ENCODE measurements at places on chromosomes 16 and 17. TPM values are rescaled to one million over a fixed set of nuclear protein-coding genes. Genes with fewer than 3 reads are reported as not detected.
A peak's percentile ranks its signal among the peaks of the same experiment; 100 is the strongest.

CCR7 gene
- total RNA-seq = 0.21 TPM

RND2 gene
- total RNA-seq = 0.91 TPM

KRTAP4-9 gene
- not detected for total RNA-seq

CCL11 gene
- not detected for total RNA-seq

LRRC46 gene
- total RNA-seq = 0.84 TPM

GPR139 gene
- total RNA-seq = not detected

SBK1 gene
- total RNA-seq = 5.0 TPM

SNRNP25 gene
- total RNA-seq = 30.4 TPM

DNA sequence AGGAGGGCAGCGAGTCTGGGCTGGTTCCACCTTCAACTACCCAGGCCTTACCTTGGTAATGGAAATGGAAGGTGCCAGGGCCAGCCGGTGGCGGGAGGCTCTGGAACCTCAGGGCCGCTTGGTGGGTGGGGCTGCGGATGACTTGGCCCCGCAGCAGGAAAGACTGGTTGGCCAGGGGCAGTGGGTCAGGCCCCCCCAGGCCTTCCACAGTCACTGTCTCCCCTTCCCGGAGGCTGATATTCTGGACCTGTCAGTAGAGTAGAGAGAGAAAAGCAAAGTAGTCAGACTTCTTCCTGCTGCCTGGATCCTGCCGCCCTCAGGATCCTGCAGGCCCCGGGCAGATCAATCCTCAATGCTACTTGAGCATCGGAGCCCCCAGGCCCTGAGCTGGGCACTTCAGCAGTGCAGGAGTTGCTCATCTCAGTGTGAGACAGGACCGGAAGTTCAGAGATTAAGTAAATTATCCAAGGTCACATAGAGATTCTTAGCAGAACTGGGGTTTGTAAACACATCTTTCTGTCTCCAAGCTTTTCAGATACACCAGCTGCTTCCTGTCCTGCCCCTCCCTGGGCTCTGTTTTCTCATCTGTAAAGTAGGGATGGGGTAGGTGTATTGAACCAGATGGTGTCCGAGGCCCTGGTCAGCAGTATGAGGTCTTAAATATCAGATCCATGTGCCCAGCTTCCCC lies 18.5 kb upstream of the PHF12 start:
- no peak overlapping the region for H3K4me3 ChIP-seq
- no peaks in the 10 kb centered on the region for H3K27me3 ChIP-seq
- no peak for DNase-seq
- H3K4me1 ChIP-seq = peaks cover 52% of the 10 kb centered on the region
- no peaks in the 10 kb centered on the region for H3K36me3 ChIP-seq

DNA sequence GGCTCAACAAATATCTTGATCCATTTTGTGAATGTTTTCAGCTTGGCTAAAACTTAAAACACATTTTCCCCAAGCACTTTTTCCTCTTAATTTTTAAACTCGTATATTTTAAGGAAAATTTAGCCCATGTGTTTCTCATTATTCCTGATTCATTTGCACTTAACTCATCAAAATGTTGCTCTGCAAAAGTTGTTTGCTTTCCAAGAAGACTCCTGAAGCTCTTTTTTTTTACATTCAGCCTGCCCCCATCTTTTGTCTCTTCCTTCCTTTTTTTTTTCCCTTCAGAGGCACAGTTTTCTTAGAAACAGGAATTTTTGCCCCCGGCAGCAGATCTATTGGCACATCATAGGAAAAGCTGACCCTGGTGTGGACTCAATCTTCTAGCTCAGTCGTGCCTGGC lies 155.0 kb upstream of the SALL1 start:
- no peak overlapping the region for H3K27ac ChIP-seq
- no peak for DNase-seq
- no peaks in the 10 kb centered on the region for H3K4me1 ChIP-seq

- H3K4me3 ChIP-seq = no peak overlapping the region
- H3K4me1 ChIP-seq = peaks cover 18% of the 10 kb centered on the region
- peaks cover 19% of the 10 kb centered on the region for H3K36me3 ChIP-seq
- H3K27ac ChIP-seq = no peak overlapping the region
- H3K27me3 ChIP-seq = no peaks in the 10 kb centered on the region
Observed at GRCh38 chr17:607361-608147, 107.1 kb downstream of the VPS53 start.

GRCh38 chr17:9241371-9241712 lies 220.0 kb downstream of the NTN1 start:
- DNase-seq = no peak
- no peak overlapping the region for H3K4me3 ChIP-seq
- H3K36me3 ChIP-seq = peaks cover 2% of the 10 kb centered on the region
- peaks cover 4% of the 10 kb centered on the region for H3K4me1 ChIP-seq

- H3K27me3 ChIP-seq = no peaks in the 10 kb centered on the region
- H3K4me1 ChIP-seq = peaks cover 12% of the 10 kb centered on the region
- peaks cover 4% of the 10 kb centered on the region for H3K36me3 ChIP-seq
- H3K27ac ChIP-seq = no peak overlapping the region
- DNase-seq = no peak
Observed at GRCh38 chr17:59725691-59726090, 18.2 kb downstream of the VMP1 start.

GRCh38 chr17:32483451-32484019 lies 3.3 kb upstream of the CDK5R1 start:
- H3K36me3 ChIP-seq = peaks cover 32% of the 10 kb centered on the region
- no peaks in the 10 kb centered on the region for H3K27me3 ChIP-seq
- peaks cover 29% of the 10 kb centered on the region for H3K4me1 ChIP-seq
- H3K27ac ChIP-seq = peak overlapping the region; percentile 83
- DNase-seq = no peak
- H3K4me3 ChIP-seq = peak overlapping the region; percentile 33

DNA sequence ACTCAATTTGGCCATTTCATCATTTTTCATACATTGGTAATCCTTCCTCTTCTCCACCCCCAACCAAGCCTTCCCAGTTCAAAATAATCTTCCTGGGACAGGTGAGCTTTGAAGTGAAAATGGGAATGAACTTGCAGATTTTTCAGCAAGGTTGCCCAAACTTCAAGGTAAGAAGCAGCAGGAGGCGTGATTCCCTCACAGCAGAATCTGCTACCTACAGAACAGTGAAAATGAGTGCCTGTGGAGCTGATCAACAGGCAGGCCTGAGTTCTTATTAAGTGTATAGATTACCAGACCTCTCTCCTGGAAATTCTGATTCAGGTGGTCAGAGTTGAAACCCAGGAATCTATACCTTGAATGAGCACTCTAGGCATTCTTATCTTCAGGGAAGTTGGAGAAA lies 356.6 kb downstream of the RBFOX1 start:
- no peaks in the 10 kb centered on the region for H3K36me3 ChIP-seq
- no peak for DNase-seq
- no peaks in the 10 kb centered on the region for H3K27me3 ChIP-seq
- no peaks in the 10 kb centered on the region for H3K4me1 ChIP-seq
- no peak overlapping the region for H3K27ac ChIP-seq
- H3K4me3 ChIP-seq = no peak overlapping the region

GRCh38 chr16:86261379-86261778 lies 248.9 kb upstream of the FOXF1 start:
- no peak overlapping the region for H3K4me3 ChIP-seq
- H3K4me1 ChIP-seq = no peaks in the 10 kb centered on the region
- H3K27ac ChIP-seq = no peak overlapping the region
- peaks cover 3% of the 10 kb centered on the region for H3K27me3 ChIP-seq

- no peaks in the 10 kb centered on the region for H3K27me3 ChIP-seq
- peaks cover 3% of the 10 kb centered on the region for H3K36me3 ChIP-seq
- H3K4me1 ChIP-seq = peaks cover 11% of the 10 kb centered on the region
Observed at GRCh38 chr17:61164517-61164916, 235.1 kb upstream of the TBX2 start.
